Thymus (tissue), 14 donors: ENCODE measurements at places on chromosomes 6 and 20. TPM values are rescaled to one million over a fixed set of nuclear protein-coding genes. Genes with fewer than 3 reads are reported as not detected.

GRCh38 chr6:128657181-128657580 is 136.8 kb upstream of the PTPRK start:
- H3K4me1 ChIP-seq: no peaks in the 10 kb centered on the region
- H3K27ac ChIP-seq: no peak overlapping the region
- H3K27me3 ChIP-seq: no peaks in the 10 kb centered on the region
- no peak overlapping the region for H3K4me3 ChIP-seq
- DNase-seq: no peak

DNA sequence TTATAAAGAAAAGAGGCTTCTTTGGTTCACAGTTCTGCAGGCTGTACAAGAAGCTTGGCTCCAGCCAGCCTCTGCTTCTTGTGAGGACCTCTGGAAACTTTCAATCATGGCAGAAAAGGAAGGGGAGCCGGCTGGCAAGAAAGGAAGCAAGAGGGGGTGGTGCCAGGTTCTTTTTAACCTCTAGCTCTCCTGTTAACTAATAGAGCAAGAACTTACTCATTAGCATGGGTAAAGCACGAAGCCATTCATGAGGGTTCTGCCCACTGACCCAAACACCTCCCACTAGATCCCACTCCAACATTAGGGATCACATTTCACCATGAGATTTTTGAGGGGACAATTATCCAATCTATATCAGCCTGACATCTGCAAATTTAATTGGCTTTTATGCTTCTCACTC is 347.1 kb downstream of the GRIK2 start:
- H3K4me3 ChIP-seq: no peak overlapping the region
- no peak for DNase-seq
- no peaks in the 10 kb centered on the region for H3K36me3 ChIP-seq
- H3K4me1 ChIP-seq: no peaks in the 10 kb centered on the region

NKX2-4 gene
- not detected for total RNA-seq

LPA gene
- total RNA-seq: 0.14 TPM

WFDC5 gene
- total RNA-seq: 0.52 TPM
